ENCODE measurements at places on chromosomes 11 and 22.

DNA sequence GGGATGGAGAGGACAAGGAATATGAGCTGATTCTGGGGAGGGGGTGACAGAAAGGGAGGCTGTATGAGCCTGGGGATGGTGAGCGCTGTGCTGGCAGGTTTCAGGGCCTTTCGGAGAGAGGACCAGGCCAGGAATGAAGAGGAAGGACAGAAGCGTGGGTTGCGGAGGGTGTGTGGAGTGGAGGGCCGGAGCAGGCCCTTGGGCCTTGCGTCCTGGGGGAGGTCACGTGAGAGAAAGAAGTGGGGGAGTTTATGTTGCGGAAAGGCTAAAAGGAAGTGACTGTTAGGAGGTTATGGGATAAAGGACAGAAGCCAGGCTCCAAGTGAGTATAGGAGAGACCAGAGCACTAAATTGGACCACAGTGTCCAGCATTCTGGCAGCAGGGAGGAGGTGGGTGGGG, 17.5 kb downstream of the BCR start:
- H3K4me1 ChIP-seq, result no peaks in the 10 kb centered on the region
- H3K4me3 ChIP-seq, result no peak overlapping the region
- DNase-seq, result no peak
- H3K27ac ChIP-seq, result no peak overlapping the region
- H3K27me3 ChIP-seq, result no peaks in the 10 kb centered on the region
- no peaks in the 10 kb centered on the region for H3K36me3 ChIP-seq

DNA sequence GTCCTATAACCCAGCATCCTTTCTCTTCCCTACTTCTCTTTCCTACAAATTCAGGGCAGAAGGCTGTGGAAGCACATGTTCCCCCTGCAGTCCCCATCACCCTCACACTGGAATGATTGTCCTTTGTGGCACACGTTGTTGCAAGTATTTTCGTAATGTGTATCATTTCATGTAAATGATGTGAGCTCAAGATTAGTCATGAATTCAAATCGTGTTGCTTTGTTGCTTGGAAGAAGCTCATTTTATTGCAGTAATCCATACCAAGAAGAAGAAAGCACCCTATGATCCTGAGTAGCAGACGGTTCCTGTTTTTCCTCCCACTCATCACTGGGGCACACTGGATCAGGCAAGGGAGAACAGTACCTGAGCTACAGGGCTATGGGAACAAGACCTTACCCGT, 173.4 kb downstream of the NCAM1 start:
- no peak overlapping the region for H3K27ac ChIP-seq
- peaks cover 34% of the 10 kb centered on the region for H3K27me3 ChIP-seq
- no peaks in the 10 kb centered on the region for H3K36me3 ChIP-seq
- no peak for DNase-seq
- H3K4me3 ChIP-seq, result no peak overlapping the region

DNA sequence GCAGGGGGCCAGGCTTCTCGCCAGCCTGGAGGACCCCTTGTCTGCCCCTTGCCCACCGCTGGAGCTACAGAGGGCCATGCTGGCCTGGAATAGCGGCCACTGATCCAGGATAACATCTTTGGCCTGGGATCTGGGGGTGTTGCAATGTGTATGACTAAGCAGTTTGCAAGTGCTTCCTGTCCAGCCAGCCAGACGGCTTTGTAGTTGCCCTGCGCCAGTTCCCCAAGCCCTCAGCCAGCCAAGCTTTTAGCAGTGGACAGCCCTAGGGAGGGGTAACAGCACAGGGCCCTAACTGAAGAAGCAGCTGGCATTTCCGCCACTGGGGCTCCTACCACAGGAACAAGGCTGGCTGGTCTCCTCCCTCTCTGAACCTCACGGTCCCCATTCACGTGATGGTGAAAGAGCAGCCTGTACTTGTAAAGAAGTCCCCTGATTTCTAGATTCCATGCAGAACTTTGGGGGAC, 32.1 kb downstream of the UQCR10 start:
- H3K4me1 ChIP-seq, result peaks cover 24% of the 10 kb centered on the region
- no peak overlapping the region for H3K27ac ChIP-seq
- peaks cover 24% of the 10 kb centered on the region for H3K36me3 ChIP-seq
- DNase-seq, result no peak

GRCh38 chr11:125303186-125303585, 138.6 kb downstream of the PKNOX2 start:
- no peak for DNase-seq
- H3K36me3 ChIP-seq, result no peaks in the 10 kb centered on the region
- peaks cover 6% of the 10 kb centered on the region for H3K27me3 ChIP-seq
- no peak overlapping the region for H3K4me3 ChIP-seq
- no peak overlapping the region for H3K27ac ChIP-seq

DNA sequence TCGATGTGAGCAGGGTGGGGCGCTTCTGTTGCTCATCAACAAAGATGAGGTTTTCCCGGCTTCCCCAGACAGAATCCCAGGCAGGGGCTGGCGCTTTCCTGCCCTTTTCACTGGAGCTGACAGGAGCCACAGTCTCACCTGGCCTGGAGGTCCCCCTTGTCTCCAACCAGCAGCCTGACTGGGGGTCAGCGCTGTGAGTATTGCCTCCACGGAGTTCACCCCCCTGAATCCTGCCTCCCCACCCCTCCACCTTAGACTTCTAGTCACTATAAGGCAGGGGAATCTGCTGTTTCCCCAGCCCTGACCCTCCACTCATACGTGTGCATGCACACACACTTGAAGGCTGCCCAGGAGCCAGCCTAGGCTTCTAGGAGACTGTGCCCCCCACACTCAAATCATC, 58.8 kb upstream of the LYVE1 start:
- H3K4me3 ChIP-seq, result no peak overlapping the region
- H3K4me1 ChIP-seq, result peaks cover 11% of the 10 kb centered on the region
- H3K27me3 ChIP-seq, result peaks cover 5% of the 10 kb centered on the region
- H3K27ac ChIP-seq, result no peak overlapping the region

- H3K27me3 ChIP-seq, result no peaks in the 10 kb centered on the region
- no peak overlapping the region for H3K4me3 ChIP-seq
- no peak overlapping the region for H3K27ac ChIP-seq
- H3K36me3 ChIP-seq, result peaks cover 18% of the 10 kb centered on the region
- DNase-seq, result no peak
Measured at GRCh38 chr22:46827136-46827780, 64.8 kb downstream of the TBC1D22A start.

DNA sequence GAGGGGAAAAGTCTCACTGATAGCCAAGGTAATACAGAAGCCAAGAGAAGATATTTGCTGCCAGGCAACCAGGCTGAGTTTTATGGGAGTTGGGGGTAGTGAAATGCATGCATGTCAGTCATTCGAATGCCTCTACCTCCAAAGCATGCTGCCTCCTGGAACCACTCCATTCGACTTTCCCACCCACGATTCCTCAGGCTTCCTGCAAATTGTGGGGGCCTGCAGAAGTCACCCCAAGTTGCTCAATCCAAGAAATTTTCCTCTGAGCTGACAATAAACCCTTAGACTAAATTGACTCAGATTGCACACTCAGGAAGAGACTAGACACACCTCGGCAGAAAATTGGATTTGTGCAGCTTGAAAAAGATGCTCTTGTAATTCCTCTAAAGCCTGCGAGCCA, 73.6 kb upstream of the GRK3 start:
- H3K36me3 ChIP-seq, result peaks cover 28% of the 10 kb centered on the region
- no peak overlapping the region for H3K27ac ChIP-seq
- no peak overlapping the region for H3K4me3 ChIP-seq
- H3K27me3 ChIP-seq, result no peaks in the 10 kb centered on the region

DNA sequence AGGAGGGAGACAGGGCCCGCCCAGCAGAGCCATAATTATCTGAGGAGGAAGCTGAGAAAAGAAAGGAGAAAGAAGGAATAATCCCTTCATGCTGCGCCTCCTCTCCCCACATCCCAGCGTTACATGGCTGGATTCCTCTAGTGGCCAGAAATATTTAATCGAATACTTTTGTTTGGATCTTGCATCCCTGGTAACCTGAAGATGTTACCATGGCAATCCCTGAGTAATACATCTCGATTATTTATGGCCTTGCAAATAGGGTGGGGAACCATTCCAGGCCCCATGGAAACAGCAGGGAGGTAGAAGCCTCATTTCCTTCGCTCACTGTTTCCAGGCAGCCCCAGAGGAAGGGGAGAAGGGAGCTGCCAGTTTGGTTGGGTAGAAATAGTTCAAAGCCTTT, 357.7 kb downstream of the BUD13 start:
- H3K27me3 ChIP-seq, result peaks cover 2% of the 10 kb centered on the region
- no peak overlapping the region for H3K27ac ChIP-seq
- DNase-seq, result no peak

DNA sequence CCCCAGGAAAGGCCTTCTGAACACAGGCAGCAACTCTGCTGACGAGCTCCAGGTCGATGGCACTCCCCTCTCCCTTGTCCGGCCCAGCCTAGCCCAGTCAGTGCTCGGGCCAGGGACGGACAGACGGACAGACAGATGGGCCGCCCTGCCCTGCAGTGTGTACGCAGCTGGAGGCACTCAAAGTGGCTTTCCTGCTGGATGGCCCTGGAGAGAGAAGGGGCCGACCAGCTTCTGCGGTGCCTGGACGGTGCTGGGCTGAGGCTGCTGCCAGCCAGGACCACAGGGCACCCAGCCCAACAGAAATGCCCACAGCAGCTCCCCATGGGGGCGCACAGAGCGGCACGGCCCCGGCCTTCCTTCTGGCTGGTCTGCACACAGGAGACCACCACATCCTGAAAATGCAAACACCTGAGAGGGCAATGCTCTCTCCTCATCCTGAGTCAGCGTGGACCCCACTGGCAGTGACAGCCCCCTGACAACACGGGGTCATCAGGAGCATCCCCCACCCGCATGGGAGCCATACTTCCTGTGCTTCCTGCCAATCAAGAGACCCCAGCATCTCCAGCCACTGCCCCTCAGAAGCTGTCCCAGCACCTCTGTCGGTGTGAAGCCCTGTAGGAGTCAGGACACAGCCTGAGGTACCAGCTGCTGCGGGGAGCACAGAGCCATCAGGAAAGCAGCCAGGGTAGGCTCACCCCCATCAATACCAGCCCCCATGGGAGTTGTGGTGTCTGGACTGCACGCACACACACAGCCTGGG, 692 bp upstream of the MOB2 start:
- peaks cover 5% of the 10 kb centered on the region for H3K4me1 ChIP-seq
- no peaks in the 10 kb centered on the region for H3K36me3 ChIP-seq
- H3K4me3 ChIP-seq, result no peak overlapping the region
- H3K27ac ChIP-seq, result no peak overlapping the region
- H3K27me3 ChIP-seq, result no peaks in the 10 kb centered on the region

DNA sequence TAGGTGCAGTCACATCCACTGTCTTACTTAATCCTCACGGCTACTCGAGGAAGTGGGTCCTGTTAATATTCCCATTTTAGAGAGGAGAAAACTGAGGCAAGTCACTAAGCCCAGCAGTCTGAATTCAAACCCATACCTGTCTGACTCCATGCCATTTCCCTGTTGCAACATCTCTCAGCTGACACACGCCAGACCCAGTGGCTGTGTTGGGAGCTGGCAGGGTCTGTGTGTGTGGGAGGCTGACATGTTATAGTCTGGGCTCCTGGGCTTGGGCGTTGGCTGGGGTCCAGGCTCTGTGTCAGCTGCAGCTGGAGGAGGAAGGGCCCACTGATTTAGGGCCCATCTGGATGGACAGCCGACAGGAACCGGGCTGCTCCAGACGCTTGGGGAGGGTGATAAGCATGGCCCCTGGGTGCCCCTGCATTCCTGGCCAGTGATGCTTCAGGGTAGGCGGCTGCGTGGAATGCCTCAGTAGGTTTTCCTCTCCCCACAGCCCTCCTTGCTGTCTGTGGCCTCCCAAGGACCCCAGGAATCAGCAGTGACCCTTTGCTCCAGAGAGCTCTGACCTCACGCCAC, 562.5 kb downstream of the MN1 start:
- H3K4me3 ChIP-seq, result no peak overlapping the region
- H3K27me3 ChIP-seq, result no peaks in the 10 kb centered on the region
- no peak overlapping the region for H3K27ac ChIP-seq
- no peak for DNase-seq
- no peaks in the 10 kb centered on the region for H3K36me3 ChIP-seq

GRCh38 chr22:22043296-22044078, 60.9 kb upstream of the TOP3B start:
- peaks cover 26% of the 10 kb centered on the region for H3K27me3 ChIP-seq
- no peak overlapping the region for H3K27ac ChIP-seq
- no peaks in the 10 kb centered on the region for H3K4me1 ChIP-seq
- DNase-seq, result no peak

DNA sequence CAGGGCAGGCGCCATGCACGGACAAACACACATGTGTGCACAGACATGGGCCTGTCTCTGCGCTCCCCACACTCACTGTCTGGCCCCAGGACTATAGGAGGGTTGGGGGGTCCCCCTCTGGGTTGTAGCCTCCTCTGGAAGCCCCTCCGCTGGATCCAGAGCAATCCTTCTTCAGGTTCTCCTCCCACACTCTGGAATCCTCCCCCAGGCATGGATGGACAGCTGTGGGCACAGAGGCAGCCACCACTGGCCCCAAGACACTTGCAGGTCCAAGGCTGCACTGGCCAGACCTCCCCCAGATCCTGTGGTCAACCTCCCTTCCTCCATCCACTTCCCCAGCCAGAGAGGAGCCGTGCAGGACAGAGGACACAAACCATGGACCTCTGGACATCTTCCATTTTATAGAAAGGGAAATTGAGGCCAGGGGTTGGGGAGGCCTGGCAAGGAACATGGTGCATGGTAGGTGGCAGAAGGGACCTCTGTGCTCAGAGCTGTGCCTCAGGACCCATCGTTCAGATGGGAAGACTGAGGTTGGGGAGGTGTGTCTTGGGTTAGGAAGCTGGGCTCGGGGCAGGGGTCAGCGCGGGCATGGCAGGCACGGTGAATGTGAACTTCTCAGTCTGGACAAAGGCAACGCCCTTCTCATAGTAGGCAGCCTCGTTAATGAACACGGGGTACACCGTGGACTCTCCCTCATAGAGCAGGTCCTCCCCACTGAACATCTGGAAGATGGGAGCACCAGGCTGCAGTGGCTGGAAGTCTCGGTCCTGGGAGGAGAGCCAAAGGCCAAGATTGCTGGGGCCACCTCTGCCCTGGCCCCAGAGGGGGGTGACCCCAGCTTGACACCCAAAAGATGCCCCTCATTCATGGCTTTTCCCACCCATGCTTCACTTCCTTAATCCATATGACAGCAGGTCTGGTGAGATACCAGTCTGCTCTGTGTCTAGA, 2.9 kb upstream of the TBX10 start:
- peaks cover 4% of the 10 kb centered on the region for H3K27me3 ChIP-seq
- H3K27ac ChIP-seq, result no peak overlapping the region
- no peak overlapping the region for H3K4me3 ChIP-seq
- no peaks in the 10 kb centered on the region for H3K36me3 ChIP-seq
- H3K4me1 ChIP-seq, result peaks cover 25% of the 10 kb centered on the region

DNA sequence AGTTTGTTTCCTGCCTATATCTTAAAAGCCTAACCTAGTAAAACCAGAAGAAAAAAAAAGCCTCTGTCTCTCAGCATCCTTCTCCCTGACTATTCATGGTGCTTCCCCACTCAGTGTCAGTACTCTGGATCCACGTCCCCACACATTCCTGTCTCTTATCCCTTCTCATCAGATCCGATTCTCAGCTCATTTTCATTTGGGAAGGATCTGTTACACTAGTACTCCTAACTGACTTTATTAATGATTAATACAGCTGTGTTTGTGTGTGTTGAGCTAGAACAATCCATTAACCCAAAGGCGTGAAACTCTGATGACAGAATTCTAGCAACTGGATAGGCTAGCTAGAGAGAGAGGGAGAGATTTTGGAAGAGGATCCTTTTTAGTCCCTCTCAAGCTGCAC, 1.5 kb downstream of the PRRG4 start:
- DNase-seq, result no peak
- no peak overlapping the region for H3K27ac ChIP-seq
- H3K4me1 ChIP-seq, result peaks cover 14% of the 10 kb centered on the region
- H3K27me3 ChIP-seq, result peaks cover 34% of the 10 kb centered on the region
